Nephron progenitor cell (in vitro differentiated cells): ENCODE measurements at places on chromosomes 2 and 18.

- DNase-seq, result no peak
Observed at GRCh38 chr2:181858600-181858999, 32.9 kb upstream of the ITPRID2 start.

DNA sequence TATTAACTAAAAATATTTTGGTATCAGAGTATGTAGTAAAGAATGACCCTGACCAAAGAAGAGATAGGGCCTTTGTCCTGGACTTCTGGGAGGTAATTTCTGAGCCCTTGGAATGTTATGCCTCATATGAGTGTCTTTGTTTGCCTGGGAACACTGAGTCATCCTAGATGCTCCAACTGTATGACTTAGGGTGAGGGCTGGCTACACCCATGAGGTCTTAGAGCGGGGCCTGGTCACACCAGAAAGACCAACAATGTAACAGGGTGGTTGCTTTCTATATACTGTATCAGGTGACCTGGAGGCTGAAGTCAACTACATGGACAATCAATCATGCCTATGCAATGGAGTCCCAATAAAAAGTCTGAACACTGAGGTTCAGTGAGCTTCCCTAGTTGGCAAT lies 253.1 kb downstream of the MBD2 start:
- no peak for DNase-seq

DNA sequence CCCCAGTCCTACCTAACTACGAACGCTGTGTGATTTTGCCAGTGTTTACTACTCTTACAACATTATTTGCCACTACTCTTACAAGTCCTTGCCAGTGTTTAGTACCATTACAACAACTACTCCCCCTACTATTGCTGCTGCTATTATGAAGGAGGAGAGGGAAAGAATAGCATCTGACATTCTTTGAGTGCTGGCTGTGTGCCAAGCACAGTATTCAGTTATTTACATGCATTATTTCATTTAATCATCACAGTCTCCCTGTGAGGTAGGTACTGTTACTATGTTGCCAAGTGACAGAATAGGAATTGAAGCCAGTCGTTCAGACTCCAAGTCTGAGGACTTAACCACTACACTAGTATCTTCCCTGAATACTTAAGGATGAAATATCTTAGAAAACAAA lies 185.9 kb upstream of the FOSL2 start:
- no peak for DNase-seq

- DNase-seq, result no peak
Observed at GRCh38 chr2:126698376-126698775, 42.4 kb downstream of the GYPC start.

DNA sequence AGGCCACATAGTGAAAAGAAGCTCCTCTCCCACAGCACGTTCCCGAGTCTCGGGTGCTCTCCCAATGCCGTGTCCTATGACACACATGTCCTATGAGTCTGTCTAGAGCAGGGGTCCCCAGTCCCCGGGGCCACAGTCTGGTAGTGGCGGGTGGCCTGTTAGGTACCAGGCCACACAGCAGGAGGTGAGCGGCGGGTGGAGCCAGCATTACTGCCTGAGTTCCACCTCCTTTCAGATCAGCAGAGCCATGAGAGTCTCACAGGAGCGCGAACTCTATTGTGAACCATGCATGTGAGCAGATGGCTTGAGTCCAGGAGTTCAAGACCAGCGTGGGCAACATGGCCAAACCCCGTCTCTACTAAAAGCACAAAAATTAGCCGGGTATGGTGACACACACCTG lies 112.6 kb downstream of the ZBTB7C start:
- no peak for DNase-seq

DNA sequence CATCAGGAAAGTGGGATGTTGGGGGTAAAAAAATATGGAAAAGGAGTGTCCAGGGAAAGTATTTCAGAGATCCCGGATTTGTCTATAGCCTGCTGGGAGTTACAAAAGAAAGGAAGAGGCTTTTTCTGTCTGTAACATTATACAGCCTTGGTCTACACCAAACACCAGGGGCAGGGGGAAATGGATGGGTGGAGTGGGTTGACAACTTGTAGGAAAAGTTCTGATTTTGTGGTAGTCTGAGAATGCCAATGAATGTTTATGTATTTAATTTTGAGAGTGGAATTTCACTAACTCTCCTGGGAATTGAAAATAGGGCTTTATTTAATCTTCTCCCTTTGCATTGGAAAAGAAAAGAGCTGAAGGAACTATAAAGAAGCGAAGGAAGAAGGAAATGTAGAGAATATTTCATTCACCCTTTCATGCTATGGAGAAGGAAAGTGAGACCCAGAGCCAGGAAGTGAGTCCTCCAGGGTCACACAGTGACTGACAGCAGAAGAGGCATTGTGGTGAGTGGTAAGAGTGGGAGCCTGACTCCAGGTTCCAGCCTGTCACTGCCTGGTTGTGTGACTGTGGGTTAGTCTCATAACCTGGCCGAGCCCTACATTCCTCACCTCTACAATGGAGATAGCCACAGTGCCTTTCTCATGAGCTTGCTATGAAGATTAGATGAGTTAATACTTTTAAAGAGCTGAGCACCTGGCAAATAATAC lies 346.3 kb upstream of the TNP1 start:
- no peak for DNase-seq

DNA sequence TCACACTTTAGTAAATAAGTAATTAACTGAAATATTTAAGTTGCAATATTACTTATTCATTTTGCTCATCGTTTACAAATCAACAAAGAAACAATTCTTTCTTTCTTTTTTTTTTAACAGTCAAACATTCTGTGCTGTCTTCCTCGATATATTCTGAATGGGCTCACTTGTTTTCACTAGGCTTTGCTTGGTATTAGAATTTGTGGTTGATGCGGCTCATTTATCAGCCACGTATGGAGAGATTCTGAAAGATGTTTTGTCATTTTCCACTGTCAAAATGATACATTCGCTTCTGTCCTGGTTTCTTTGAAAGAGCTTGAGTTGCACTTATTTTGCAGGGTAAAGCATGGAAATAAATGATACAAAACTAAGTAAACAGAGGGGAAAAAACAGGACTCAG lies 323.7 kb downstream of the LRRTM1 start:
- no peak for DNase-seq

GRCh38 chr2:99988599-99988998 lies 153.8 kb downstream of the AFF3 start:
- no peak for DNase-seq

DNA sequence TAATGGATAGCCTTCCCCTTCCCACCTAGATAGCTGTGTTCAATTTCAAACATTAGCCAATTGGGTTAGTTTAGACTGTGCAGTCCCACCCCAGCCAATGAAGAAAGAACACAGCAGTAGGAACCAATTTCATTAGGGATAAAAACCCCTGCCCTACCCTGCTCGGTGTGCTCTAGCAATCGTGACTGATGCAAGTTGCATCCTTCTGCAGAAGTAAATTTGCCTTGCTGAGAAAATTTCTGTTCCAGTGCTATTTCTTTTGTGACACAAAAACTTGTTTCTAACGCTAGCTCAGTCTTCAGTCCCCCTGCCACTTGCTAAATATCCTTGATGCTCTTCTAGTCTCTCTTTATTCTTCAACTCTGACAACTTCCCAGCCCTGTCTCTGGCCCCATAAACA lies 15.2 kb upstream of the SAP130 start:
- no peak for DNase-seq

- DNase-seq, result no peak
Observed at GRCh38 chr2:11343368-11343649, 1.1 kb downstream of the ROCK2 start.

GRCh38 chr2:9250498-9251153 lies 44.0 kb downstream of the ASAP2 start:
- DNase-seq, result no peak
